ENCODE measurements at places on chromosomes 2 and 18.

DNA sequence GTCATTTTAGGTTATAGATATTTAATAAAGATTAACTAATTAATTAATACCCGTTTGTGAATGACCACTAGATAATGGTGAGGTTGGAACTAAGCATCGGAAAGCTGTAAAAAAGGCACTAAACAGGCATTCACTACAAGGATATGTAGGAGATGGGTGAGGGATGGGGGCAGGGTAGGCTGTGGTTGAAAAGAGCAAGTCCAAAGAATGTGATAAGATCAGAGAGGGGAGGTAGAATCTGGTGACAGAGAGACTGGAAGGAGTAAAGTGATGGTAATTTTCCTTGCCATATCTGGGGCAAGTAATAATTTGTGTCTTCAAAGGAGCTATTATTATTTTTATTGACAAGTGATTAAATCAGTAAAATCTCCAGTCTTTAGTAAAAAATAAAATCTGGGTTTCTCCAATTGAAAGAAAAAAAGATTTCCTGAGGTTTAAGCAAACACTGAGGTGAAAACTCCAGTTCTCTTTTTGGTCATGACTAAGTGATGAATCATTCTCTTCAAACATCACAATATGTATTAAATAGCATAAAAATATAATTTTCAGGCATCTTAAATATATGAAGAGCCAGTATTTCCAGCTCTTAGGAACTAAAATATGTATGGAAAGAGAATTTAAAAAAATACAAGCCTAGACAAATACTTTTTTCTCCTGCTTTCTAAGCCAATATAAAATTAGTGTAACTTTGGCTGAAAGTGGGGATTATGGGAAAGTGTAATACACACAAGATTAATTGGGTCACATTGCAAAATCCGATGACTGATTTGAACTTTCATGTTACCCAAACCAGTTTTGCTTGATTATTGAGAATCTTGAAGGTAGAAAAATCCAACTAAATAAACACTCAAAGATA is 259.1 kb upstream of the RBMS1 start:
- DNase-seq = no peak

DNA sequence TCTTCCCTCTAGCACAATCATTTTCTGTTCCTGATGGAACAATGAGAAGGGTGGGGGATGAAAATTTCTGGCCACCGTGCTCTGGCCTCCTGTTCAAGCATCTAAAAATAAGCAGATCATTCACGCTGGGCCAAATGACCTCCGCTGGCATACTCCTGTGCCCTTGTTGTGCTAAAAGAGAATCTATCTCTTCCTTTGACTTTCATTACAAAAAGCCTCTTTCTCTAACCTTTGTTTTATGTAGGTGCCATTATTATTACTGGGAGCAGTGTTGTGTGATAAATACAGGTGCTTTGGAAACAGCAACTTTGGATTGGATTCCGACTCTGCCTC is 44.6 kb upstream of the B3GNT2 start:
- DNase-seq = no peak

GRCh38 chr18:45521777-45522176 is 93.5 kb upstream of the SLC14A2 start:
- DNase-seq = no peak

GRCh38 chr2:148615381-148615841 is 29.1 kb upstream of the EPC2 start:
- DNase-seq = no peak

GRCh38 chr2:78281164-78281563 is 744.3 kb upstream of the REG3G start:
- no peak for DNase-seq

- DNase-seq = no peak
Observed at GRCh38 chr18:47978141-47978540, 47.7 kb upstream of the SMAD2 start.

GRCh38 chr18:38572554-38573111 is 1007.0 kb upstream of the CELF4 start:
- no peak for DNase-seq

DNA sequence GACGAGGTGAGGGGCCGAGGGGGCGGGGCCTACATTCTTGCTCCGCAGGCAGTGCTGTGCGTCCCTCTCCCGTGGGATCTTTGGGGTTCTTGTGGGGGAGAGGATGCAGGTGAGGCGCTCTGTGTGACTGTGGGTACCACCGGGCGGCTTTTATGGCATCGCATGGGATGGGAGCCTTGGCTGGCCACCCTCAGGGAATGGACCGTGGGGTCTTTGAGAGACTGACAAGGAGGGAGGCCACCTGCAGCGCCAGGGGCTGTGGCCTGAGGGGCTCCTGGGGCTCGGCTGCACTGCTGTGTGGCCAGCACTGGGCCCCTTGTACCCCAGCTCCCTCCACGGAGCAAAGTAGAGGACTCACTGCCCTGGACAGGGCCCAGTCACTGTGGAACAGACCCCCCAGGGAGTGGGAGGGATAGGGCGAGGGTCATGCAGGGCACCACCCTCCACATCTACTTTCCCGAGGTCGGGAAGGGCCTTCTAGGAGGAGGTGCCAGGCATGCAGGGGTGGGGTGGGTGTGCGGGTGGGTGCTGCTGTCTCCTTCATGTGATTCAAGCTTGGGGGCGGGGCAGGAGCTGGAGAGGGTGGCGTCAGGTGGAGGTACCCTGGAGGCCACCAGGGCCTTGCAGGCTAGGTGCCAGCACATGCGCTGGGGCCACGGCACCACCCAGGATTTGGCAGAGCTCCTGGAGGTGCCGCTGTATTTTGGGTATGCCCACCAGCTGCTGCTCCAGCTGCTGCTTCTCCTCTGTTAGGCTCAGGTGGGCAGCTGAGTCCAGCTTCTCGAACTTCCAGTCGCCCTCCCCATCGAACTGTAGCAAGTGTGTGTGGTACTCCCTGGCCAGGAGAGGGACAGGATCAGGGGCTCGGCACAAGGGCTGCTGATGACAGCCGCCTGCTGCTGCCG is 1072.4 kb downstream of the RPIA start:
- DNase-seq = no peak

DNA sequence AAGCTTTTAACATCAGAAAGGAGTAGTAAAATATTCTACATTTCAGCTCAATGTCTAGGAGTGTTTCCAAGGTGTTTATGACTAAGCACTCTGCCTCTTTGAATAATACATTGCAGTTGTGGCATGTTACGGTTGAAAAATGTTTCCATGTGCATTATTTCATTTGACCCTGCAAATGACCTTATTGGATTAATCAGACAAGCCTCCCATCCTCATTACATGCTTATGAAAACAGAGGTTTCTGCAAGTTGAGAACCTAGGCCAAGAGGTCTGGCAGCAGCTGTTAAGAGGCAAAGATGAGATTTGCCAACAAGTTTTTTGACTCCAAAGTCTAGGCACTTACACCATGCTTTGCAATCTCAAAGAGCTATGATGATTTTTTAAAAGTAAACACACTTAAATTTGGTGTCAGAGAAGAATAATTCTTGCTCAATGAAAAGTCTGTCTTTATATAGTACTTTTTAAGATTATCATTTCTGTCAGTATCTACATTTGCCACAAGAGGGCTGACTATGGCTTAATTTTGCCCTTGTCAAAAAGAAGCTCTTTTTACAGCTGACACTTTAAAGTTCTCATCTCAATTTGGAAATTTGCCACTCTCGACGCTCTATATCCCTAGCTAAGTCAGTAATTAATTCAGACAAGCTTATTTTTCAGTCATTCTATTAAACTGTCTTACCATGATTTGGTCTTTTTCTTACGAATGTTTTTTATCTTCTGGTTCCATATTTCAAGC is 260.6 kb downstream of the PAX3 start:
- DNase-seq = no peak

DNA sequence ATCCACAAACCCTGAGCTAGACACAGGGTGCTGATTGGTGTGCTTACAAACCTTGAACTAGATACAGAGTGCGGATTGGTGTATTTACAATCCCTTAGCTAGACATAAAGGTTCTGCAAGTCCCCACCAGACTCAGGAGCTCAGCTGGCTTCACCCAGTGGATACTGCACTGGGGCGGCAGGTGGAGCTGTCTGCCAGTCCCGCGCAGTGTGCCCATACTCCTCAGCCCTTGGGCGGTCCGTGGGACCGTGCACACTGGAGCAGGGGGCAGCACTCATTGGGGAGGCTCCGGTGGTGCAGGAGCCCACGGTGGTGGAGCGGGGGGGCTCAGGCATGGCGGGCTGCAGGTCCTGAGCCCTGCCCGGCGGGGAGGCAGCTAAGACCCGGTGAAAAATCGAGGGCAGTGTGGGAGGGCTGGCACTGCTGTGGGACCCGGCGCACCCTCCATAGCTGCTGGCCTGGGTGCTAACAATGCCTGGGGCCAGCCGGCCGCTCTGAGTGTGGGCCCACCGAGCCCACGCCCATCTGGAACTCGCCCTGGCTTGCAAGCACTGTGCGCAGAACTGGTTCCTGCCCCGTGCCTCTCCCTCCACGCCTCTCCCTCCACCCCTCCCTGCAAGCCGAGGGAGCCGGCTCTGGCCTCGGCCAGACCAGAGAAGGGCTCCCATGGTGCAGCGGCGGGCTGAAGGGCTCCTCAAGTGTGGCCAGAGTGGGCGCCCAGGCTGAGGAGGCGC is 75.6 kb downstream of the MOB4 start:
- DNase-seq = no peak

GRCh38 chr2:109342256-109342850 is 213.3 kb downstream of the SH3RF3 start:
- no peak for DNase-seq

- no peak for DNase-seq
Observed at GRCh38 chr2:145221516-145221915, 701.6 kb upstream of the ZEB2 start.

DNA sequence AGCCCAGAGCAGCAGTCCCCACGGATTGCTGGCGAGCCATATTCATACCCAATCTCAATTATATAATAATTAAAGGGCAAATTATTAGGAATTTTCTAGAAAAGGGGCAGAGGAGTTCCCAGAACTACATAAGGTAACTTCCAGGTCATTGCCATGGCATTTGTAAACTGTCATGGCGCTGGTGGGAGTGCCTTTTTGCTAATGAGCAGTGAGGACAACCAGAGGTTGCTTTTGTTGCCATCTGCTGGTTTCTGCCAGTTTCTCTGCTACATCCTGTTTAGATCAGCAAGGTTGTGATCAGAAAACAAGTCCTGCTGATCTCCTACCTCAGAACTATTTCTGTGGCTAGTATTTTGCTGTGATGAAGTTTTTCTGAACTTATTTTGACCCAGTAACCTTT is 159.8 kb upstream of the PIEZO2 start:
- DNase-seq = no peak

DNA sequence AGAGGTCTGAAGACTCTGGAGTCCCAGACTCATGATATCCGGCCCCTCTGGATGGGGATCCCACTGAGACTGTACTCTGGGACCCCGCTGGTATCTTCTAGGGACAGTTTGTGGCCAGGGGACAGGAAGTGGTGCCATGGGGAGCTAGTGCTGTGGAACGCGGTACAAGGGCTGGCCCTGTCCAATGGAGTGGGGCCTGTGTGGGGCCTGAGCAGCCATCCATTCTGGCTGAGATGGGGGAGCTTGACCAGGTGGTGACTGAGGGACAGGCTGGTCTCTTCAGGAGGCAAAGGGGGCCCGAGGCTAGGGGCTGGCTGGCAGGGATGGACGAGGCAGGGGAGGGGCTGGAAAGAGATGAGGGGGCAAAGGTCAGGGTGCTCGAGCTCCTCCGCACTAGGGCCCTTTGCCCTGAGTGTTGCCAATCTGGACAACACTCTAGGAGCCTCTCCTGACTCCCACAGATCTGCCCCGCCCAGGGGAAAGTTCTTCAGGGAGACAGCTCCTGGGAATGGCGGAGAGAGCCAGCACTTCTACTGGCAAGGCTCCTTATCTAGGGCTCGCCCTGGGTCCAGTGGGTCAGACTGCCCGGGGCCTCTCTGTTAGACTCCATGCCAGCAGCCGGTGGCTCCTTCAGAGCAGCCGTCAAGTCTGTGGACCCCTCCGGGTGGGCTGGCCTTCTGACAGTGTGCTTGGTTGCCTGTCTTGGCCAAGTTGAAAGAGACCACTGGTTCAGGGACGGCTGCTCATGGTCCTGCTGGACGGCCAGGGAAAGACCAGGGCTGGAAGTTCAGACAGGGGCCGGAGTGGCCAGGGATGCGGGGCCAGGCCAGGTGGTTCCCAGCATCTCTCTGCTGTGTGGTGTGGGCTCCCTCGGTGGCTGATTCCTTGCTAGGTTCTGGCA is 12.3 kb downstream of the MALL start:
- no peak for DNase-seq

GRCh38 chr18:6414723-6415417 is at the start of gene L3MBTL4:
Gene L3MBTL4 (minus strand): TSS chr18:6414911. CDS start chr18:6311625, 103,286 bp downstream.
- DNase-seq = peak; percentile 74

DNA sequence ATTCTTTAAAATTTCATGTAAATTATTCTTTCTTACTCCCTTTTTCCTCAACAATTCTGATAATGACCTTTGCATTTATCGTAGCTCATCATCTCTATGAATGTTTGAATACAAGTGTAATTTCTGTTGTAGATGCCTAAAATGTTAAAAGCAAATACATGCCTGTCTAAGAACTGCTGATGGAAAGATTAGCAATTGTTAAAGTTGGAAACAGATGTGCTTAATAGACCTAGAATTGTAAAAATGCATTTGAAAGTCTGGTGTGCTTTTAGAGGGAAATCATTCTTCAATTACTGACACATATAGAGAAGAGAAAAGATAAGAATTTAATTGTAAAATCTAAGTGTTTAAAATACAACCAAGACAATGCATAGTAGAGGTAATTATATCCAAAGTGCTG is 50.4 kb downstream of the CCDC102B start:
- no peak for DNase-seq

- DNase-seq = no peak
Observed at GRCh38 chr2:37355735-37356134, 11.3 kb downstream of the QPCT start.

GRCh38 chr2:205460217-205460616 is 222.1 kb upstream of the NRP2 start:
- no peak for DNase-seq

Measured in head of caudate nucleus (tissue), 42 donors.